ENCODE measurements at places on chromosomes 1 and 21. TPM values are rescaled to one million over a fixed set of nuclear protein-coding genes. Genes with fewer than 3 reads are reported as not detected.
A peak's percentile ranks its signal among the peaks of the same experiment; 100 is the strongest.

Gene FMO5
- total RNA-seq = 1.5 TPM

GRCh38 chr1:26419494-26419893 lies 8.9 kb downstream of the LIN28A start:
- no peaks in the 10 kb centered on the region for H3K36me3 ChIP-seq
- H3K27me3 ChIP-seq = peaks cover 8% of the 10 kb centered on the region
- no peak overlapping the region for H3K4me3 ChIP-seq

Gene CHIT1
- total RNA-seq = 0.41 TPM

- H3K4me1 ChIP-seq = peaks cover 27% of the 10 kb centered on the region
- no peaks in the 10 kb centered on the region for H3K36me3 ChIP-seq
- no peak for DNase-seq
- H3K27ac ChIP-seq = no peak overlapping the region
- no peak overlapping the region for H3K4me3 ChIP-seq
- peaks cover 11% of the 10 kb centered on the region for H3K27me3 ChIP-seq
Measured at GRCh38 chr1:1061682-1062345, 12.3 kb downstream of the RNF223 start.

DNA sequence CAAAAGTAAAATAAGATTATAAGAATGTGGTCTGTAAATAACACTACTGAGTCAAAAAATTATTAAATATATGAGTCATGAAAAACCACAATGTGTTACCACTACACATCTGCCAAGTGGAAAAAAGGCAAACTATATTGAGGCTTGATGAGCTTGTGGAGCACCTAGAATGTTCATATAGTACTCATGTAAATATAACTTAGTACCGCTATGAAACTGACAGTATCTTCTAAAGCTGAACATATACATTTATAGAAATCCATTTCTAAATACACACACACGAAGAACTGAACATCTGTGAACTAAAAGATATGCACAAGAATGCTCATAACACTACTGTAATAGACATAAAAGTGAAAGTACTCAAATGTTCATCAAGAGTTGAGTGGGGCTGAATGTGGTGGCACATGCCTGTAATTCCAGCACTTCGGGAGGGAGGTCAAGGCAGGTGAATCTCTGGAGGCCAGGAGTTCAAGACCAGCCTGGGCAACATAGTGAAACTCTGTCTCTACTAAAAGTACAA lies 18.5 kb upstream of the GBP3 start:
- no peak overlapping the region for H3K4me3 ChIP-seq
- no peak for DNase-seq
- H3K27me3 ChIP-seq = no peaks in the 10 kb centered on the region

GRCh38 chr1:6800745-6801144 lies 15.5 kb downstream of the CAMTA1 start:
- no peaks in the 10 kb centered on the region for H3K27me3 ChIP-seq
- H3K27ac ChIP-seq = no peak overlapping the region
- DNase-seq = no peak
- H3K4me3 ChIP-seq = no peak overlapping the region
- peaks cover 34% of the 10 kb centered on the region for H3K4me1 ChIP-seq
- H3K36me3 ChIP-seq = no peaks in the 10 kb centered on the region

GRCh38 chr1:218079347-218079746 lies 205.7 kb upstream of the RRP15 start:
- no peak overlapping the region for H3K27ac ChIP-seq
- H3K4me1 ChIP-seq = no peaks in the 10 kb centered on the region
- H3K27me3 ChIP-seq = no peaks in the 10 kb centered on the region
- no peaks in the 10 kb centered on the region for H3K36me3 ChIP-seq
- DNase-seq = no peak

DNA sequence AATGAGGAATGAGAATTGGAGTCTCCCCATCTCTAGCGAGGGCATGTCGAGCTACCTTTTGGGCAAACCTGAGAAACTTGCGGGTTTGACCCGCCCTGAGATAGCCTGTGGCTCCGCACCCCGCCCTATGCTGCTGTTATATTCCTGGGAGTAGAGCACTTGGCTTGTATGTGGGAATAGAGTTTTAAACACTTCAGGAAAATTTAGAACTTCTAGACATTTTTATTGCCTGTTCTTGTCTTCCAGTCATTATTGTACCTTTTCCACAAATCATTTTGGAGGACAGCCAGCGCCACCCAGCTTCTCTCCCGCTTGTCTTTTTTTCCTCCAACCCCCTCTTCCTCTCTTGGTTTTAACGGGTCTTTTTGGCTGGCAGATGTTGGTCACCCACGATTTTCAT lies 738 bp downstream of the GNPAT start:
- DNase-seq = no peak
- H3K27me3 ChIP-seq = no peaks in the 10 kb centered on the region
- peak overlapping the region; percentile 83 for H3K4me3 ChIP-seq
- peaks cover 16% of the 10 kb centered on the region for H3K36me3 ChIP-seq
- H3K4me1 ChIP-seq = peaks cover 51% of the 10 kb centered on the region

GRCh38 chr1:23664837-23665795 lies 26.5 kb upstream of the RPL11 start:
- no peak overlapping the region for H3K4me3 ChIP-seq
- H3K36me3 ChIP-seq = no peaks in the 10 kb centered on the region
- no peaks in the 10 kb centered on the region for H3K27me3 ChIP-seq
- DNase-seq = no peak
- no peak overlapping the region for H3K27ac ChIP-seq

Gene KRTAP26-1
- total RNA-seq = not detected

DNA sequence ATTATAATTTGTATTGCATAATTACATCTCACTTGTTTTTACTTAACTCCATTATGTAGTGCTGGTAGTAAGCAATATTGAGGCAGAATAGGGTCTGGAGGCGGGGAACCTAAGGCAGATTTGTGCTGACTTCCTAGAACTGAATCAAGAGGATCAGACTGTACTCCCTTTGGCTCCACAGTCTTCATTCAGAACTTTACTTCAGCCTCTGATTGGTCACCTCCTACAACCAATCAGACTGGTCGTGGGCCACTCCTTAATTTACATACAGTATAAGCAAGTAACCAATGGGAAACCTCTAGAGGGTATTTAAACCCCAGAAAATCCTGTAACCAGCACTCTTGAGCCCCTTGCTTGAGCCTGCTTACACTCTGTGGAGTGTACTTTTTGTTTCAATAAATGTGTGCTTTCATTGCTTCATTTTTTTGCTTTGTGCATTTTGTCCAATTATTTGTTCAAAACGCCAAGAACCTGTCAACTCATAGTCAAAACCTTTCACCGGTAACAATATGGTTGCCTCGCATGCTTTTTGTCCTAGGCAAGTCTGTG lies 31.6 kb downstream of the ZBTB8OS start:
- no peaks in the 10 kb centered on the region for H3K27me3 ChIP-seq
- H3K4me3 ChIP-seq = no peak overlapping the region
- H3K4me1 ChIP-seq = peaks cover 5% of the 10 kb centered on the region
- DNase-seq = no peak

GRCh38 chr21:33063907-33064622 lies 5.9 kb upstream of the OLIG1 start:
- no peak overlapping the region for H3K27ac ChIP-seq
- no peak for DNase-seq
- no peaks in the 10 kb centered on the region for H3K4me1 ChIP-seq
- no peak overlapping the region for H3K4me3 ChIP-seq
- H3K36me3 ChIP-seq = no peaks in the 10 kb centered on the region

Gene PIGR
- total RNA-seq = not detected

DNA sequence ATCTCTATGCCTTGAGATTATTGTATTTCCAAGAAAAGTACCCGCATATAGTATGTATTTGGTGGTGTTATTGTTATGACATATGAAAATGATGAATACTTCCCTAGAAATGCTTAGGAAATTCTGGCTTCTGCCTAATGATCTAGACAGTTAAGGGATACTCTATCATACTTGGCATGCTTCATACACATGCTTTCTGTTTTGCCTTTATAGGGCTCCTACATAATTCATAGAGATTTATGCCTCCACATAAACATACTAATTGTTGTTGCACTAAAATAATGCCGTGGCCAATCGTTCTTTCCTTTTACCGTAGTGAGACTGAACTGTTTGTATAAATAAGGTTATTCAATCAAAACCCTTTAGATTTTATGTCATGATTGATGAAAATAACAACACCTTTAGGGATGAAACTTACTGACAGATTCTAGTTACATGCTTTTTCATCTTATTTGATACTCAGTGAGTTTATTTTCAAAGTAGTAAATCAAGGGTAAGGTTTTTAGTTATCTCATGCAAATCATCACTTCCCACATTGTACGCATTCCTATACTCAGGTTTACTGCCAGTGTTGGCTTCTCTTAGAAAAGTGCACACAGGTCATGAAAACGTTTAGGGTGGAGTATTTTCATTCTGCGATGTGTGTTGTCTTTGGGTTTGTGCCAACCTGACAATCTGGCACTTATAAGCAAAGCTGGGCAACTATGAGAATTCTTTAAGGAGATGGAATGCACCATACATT lies 40.5 kb upstream of the SCYL3 start:
- H3K27me3 ChIP-seq = no peaks in the 10 kb centered on the region
- DNase-seq = no peak
- H3K27ac ChIP-seq = no peak overlapping the region
- H3K36me3 ChIP-seq = no peaks in the 10 kb centered on the region
- H3K4me1 ChIP-seq = no peaks in the 10 kb centered on the region

DNA sequence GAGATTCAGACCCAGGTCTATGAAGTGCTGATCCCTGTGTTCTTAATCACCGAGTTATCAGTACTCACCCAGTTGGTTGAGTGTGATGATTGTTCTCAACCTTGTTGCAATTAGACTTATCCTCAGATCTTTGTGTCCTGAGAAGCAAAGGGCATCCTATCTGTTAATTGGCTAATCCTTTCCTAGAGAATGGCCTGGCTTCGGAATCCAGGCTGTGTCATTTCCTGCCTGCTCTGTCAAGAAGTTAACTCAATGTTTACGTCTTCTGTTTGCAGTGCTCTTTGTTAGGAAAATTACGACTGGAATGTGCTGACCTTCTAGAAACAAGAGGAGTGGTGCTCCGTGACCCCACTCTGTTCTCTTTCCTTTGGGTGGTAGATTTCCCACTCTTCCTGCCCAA lies 14.7 kb downstream of the GAS5 start:
- no peak overlapping the region for H3K27ac ChIP-seq
- H3K36me3 ChIP-seq = peaks cover 17% of the 10 kb centered on the region
- no peaks in the 10 kb centered on the region for H3K4me1 ChIP-seq
- H3K27me3 ChIP-seq = no peaks in the 10 kb centered on the region
- no peak overlapping the region for H3K4me3 ChIP-seq

Gene DNASE2B
- not detected for total RNA-seq

DNA sequence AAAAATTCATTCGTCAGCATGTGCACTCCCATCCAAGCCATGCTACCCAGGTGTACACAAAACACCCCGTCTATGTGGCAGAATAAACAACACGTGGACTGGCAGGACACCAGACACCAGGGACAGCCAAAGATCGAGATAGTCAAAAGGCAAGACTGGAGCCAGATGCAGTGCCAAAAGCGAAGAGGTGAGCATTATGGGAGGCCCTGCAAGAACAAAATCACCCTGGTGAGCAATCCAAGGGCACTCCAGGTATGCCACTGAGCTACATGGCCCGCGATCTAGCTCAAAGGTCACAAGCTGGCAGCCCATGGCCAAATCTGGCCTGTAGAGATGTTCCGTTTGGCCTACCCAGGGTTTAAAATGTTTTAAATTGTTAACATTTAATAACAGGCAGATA lies 33.7 kb downstream of the PLPP3 start:
- H3K4me1 ChIP-seq = no peaks in the 10 kb centered on the region
- H3K36me3 ChIP-seq = no peaks in the 10 kb centered on the region
- no peaks in the 10 kb centered on the region for H3K27me3 ChIP-seq
- H3K27ac ChIP-seq = no peak overlapping the region
- no peak for DNase-seq

Gene CAMK2N1
- total RNA-seq = 6.5 TPM

Gene UBASH3A
- 79.3 TPM for total RNA-seq

- H3K4me3 ChIP-seq = no peak overlapping the region
- no peaks in the 10 kb centered on the region for H3K27me3 ChIP-seq
- no peaks in the 10 kb centered on the region for H3K4me1 ChIP-seq
- no peak overlapping the region for H3K27ac ChIP-seq
- no peak for DNase-seq
Measured at GRCh38 chr1:210223226-210223904, 9.2 kb upstream of the SERTAD4 start.

- H3K36me3 ChIP-seq = no peaks in the 10 kb centered on the region
- DNase-seq = no peak
- H3K27ac ChIP-seq = no peak overlapping the region
- no peaks in the 10 kb centered on the region for H3K4me1 ChIP-seq
Measured at GRCh38 chr21:29638138-29638537, 301.7 kb downstream of the GRIK1 start.

DNA sequence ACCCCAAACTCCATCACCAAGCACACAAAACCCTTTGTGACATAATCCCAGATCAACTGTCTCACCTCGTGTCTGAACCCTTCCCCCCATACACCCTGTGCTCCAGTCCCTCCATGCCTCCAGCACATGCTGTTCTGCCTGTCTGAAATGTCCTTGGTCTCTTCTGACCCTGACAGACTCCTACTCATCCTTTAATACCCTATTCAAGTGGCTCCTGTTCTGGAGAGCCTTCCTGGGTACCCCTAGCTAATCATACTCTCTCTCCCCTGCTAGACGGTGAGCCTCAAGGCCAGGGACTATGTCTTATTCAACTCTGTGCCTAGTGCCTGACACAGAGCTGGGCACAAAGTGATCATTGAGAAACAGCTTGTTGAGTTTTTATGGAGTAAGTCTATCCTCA lies 125.0 kb downstream of the LACTBL1 start:
- no peaks in the 10 kb centered on the region for H3K36me3 ChIP-seq
- no peak overlapping the region for H3K4me3 ChIP-seq
- DNase-seq = no peak
- no peaks in the 10 kb centered on the region for H3K27me3 ChIP-seq

- H3K36me3 ChIP-seq = no peaks in the 10 kb centered on the region
- no peak overlapping the region for H3K4me3 ChIP-seq
- peaks cover 69% of the 10 kb centered on the region for H3K4me1 ChIP-seq
- peak; percentile 53 for DNase-seq
- H3K27me3 ChIP-seq = no peaks in the 10 kb centered on the region
Measured at GRCh38 chr1:168443899-168444298, 99.9 kb downstream of the XCL2 start.

DNA sequence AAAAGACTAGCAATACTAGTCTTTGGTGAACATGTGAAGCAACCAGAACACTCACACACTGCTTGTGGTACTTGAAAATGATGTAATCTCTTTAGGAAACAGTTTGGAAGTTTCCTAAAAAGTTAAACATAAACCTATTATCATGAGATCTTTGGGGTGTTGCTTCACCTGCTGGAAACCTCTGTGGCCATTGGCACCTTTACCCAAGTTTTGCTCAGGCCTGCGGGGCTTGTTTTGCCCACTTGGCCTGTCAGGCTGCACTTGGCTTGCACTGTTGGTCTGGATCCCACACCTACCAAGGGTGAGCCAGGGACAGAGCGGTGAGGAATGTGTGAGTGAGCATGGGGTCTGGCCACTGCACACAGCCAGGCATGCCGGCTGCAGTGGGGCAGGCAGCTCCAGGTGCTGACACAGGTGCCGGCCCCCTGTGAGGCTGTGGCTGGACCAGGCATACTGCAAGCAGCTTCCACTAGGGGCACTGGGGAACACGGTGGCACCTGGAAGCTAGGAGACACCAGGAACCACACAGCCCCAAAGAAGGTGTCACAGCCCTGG lies 14.4 kb upstream of the FNBP1L start:
- no peaks in the 10 kb centered on the region for H3K36me3 ChIP-seq
- no peaks in the 10 kb centered on the region for H3K27me3 ChIP-seq
- H3K4me3 ChIP-seq = no peak overlapping the region
- no peaks in the 10 kb centered on the region for H3K4me1 ChIP-seq
- H3K27ac ChIP-seq = no peak overlapping the region

Gene LCE1B
- total RNA-seq = not detected

- H3K36me3 ChIP-seq = no peaks in the 10 kb centered on the region
- no peaks in the 10 kb centered on the region for H3K27me3 ChIP-seq
- no peak overlapping the region for H3K4me3 ChIP-seq
- no peaks in the 10 kb centered on the region for H3K4me1 ChIP-seq
- DNase-seq = no peak
- no peak overlapping the region for H3K27ac ChIP-seq
Measured at GRCh38 chr1:245444147-245444828, 289.5 kb downstream of the KIF26B start.

Measured in CD4-positive, alpha-beta memory T cell (primary cell).